A673 (cell line): ENCODE measurements at places on chromosomes 7 and 10. TPM values are rescaled to one million over a fixed set of nuclear protein-coding genes. Genes with fewer than 3 reads are reported as not detected.

The PAPSS2 gene
- total RNA-seq, result 10.2 and 14.0 TPM in 2 replicates

The ZNF92 gene
- total RNA-seq, result 24.3 and 24.6 TPM in 2 replicates

DNA sequence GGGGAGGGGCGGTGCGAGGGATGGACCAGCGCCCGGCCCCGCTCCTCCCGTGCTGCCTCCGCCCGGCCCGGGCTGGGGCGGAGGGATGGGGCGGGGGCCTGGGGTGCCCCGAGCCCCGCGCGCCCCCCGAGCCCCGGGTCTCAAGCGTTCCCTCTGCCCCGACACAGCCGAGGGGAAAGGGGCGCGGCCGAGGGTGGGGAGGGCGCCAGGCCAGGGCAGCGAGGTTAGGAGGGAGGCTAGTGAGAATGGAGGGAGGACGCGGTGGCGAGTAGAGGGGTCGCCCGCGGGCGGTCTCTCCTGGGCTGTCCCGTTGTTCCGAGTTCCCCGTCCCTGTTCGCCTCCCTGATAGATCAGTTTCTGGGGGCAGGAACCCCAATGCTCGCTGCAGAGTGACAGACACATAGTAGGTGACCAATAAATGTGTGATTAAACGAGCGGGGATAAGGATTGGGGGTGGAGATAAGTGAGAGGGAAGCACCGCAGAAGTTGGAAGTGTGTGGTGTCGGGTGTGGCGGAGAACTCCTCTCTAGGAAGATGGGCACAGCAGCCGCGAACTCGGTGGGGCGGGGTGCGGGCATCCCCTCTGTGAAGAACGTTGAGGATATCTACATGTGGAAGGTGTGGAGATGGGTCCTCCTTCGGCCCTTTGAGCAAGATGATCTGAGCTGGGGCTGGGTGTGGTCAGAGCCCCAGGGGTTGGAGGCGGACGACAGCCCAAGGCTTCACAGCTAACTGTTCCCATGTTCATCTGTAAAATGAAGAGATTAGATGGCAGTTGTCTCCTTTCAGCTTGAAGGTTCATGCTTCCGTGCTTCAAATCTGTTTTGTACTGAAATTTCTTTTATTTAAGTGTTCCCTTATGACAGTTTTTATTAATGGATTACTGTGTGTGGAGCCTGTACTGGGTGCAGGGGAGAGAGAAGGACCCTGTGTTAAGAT, 580 bp downstream of the ZNF775 start:
- H3K4me1 ChIP-seq, result peaks cover 27% of the 10 kb centered on the region
- H3K27ac ChIP-seq, result peak overlapping the region; percentile 90
- DNase-seq, result no peak
- H3K36me3 ChIP-seq, result peaks cover 6% of the 10 kb centered on the region
- H3K27me3 ChIP-seq, result no peaks in the 10 kb centered on the region

DNA sequence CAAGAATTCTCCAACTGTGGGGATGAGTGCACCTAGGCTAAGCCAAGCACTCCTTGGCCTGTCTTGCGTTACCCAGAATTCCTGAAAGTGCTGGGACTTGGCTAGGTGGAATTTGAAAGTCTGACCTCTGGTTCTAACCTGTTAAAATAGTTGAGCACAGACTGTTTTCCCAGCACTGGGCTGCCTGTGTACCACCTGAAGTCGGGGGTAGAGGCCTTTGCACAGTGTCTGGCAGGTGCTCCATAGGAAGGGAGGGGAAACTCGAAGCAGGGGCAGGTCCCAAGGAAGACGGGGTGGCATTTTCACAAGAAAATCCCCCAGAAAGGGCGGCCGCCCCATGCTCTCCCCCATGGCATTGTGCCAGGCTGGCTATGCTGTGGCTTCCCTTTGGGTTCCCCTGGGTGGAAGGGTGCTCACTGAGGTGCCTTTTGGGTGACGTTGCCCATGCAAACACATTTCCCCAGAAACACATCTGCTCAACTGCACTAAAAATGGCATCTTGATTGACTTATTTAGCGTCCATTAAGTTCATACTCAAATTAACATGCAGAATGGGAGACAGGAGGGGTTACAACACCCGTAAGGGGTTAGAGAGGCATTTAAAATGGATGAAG, 62.9 kb downstream of the SYPL1 start:
- H3K27ac ChIP-seq, result no peak overlapping the region
- no peaks in the 10 kb centered on the region for H3K36me3 ChIP-seq
- no peak for DNase-seq

- DNase-seq, result no peak
- H3K4me3 ChIP-seq, result no peak overlapping the region
- no peaks in the 10 kb centered on the region for H3K4me1 ChIP-seq
- no peak overlapping the region for H3K27ac ChIP-seq
Observed at GRCh38 chr7:130700760-130701159, 14.4 kb upstream of the TSGA13 start.

DNA sequence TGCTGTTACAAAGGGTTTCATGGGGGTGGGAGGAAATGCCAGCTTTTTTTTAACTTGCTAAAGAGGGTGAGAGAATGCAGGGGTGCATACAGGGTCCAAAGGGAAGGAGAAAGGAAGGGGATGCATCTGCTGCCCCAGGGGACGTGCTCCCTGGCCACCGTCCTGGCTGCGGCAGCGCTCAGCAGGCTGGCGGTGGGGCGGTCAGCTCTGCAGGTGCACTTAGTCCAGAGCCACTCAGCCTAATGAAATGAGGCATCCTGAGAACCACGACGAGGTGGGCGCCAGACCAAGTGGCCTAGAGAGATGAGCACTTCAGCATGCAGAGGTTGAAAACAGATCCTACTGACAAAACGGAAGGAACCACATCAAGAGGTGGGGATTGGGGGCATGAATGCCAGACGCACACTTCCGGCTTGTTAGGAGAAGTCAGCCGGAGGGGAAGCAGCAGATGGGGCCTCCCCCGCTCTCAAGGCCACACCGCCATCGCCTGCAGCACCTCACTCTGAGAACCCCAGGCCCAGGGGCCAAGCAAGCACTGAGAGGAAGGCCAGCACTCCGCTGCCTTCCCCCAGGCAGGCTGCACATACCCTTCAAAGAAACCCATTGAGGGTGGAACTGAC, 94.5 kb downstream of the MAD1L1 start:
- no peak overlapping the region for H3K27ac ChIP-seq
- peaks cover 14% of the 10 kb centered on the region for H3K4me1 ChIP-seq
- H3K27me3 ChIP-seq, result no peaks in the 10 kb centered on the region
- H3K36me3 ChIP-seq, result no peaks in the 10 kb centered on the region
- no peak for DNase-seq
- no peak overlapping the region for H3K4me3 ChIP-seq

- H3K4me3 ChIP-seq, result no peak overlapping the region
- H3K4me1 ChIP-seq, result no peaks in the 10 kb centered on the region
- DNase-seq, result no peak
- H3K27ac ChIP-seq, result no peak overlapping the region
Observed at GRCh38 chr7:130182990-130183389, 22.2 kb downstream of the TMEM209 start.

DNA sequence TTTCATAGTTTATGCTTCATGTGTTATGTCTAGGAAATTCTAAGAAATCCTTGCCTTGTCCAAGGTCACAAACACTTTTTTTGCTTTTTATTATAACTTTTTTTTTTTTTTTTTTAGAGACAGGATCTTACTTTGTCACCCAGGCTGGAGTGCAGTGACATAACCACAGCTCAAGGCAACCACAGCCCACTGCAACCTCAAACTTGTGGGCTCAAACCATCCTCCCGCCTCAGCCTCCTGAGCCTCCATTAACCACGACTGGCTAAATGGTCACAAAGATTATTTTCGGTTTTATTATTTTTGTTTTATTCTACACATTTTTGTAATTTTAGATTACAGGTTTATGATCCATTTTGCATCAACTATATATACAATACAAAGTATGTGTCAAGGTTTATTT, 7.1 kb upstream of the FAM204A start:
- no peaks in the 10 kb centered on the region for H3K36me3 ChIP-seq
- no peak overlapping the region for H3K27ac ChIP-seq
- H3K4me3 ChIP-seq, result no peak overlapping the region
- H3K27me3 ChIP-seq, result peaks cover 22% of the 10 kb centered on the region

- no peaks in the 10 kb centered on the region for H3K36me3 ChIP-seq
- H3K27me3 ChIP-seq, result no peaks in the 10 kb centered on the region
- no peak overlapping the region for H3K27ac ChIP-seq
- no peak overlapping the region for H3K4me3 ChIP-seq
Observed at GRCh38 chr7:2477447-2478398, 1.5 kb upstream of the GRIFIN start.

DNA sequence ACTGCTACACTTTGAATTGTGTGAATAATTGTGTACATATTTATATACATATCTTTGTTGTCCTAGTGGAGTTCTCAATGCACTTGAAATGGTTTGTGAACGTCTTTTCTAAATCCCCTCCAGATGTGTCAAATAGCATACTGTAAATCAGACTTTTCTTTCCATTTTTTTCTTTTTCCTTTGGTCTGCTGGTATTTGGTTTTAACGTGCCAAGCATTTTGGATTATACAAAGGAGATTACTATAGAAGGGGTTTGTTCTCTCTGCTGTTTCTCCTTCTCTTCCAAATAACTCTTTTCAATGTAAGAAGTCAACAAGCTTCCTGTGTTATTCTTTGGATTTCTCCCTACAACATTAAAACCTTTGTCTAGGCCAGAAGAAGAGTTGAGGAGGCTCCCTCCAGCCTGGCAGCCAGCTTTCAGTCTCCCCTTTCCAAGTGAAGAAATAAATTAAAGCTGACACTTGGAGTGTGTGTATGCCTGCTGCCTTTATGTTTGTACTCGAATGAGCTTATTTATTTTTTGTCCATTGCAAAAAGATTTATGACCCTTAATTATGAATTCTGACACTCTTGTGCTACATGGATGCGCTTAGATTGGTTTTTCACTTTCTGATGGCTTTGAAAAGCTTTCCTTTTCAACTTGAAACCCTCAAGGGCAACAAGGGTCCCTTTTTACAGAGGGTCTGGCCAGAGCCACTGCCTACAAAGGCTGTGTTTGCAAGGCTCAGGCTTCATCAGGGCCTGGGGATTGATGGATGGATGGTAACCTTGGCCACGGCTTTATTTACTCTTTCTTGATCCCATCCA, 107.8 kb downstream of the RAB18 start:
- no peak overlapping the region for H3K27ac ChIP-seq
- H3K27me3 ChIP-seq, result no peaks in the 10 kb centered on the region
- DNase-seq, result no peak
- H3K4me3 ChIP-seq, result no peak overlapping the region
- no peaks in the 10 kb centered on the region for H3K4me1 ChIP-seq

DNA sequence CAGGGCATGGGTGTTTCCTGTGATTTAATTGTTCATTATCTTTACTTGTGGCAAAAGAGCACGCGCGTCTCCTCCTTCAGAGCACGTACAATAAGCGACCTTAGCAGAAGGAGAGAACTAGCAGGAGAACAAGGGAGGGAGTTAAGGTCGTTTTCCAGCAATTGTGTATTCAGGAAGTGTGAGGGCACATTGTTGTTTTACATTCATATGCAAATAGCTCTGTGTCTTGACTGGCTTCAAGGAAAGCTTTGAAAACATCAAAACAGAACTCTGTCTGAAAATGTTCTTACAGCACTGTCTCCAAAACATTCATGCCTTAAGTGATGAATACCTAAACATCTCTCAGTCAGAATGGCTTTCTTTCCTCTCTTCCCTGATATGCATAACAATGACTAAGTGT, 499.1 kb downstream of the ACTR3B start:
- no peaks in the 10 kb centered on the region for H3K36me3 ChIP-seq
- no peaks in the 10 kb centered on the region for H3K27me3 ChIP-seq
- no peaks in the 10 kb centered on the region for H3K4me1 ChIP-seq
- no peak overlapping the region for H3K27ac ChIP-seq
- no peak for DNase-seq

DNA sequence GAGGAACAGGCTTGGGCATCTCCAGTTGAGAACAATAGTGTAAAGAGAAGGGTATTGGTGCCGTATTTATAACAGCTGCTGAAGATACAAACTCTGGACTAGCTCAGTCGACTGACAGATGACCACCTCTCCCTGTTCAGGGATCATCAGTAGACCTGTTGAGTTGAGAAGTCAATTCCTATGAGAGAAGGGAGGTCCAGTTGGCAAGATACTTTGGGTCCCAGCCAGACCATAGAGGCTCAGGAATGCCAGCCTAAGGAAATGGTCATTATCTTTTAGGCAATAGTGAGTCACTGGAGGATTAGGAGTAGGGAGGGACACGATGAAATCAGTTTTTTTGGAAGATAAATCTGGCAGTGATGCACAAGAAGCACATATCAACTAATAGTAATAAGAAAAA, 202.9 kb downstream of the TRIL start:
- H3K4me3 ChIP-seq, result no peak overlapping the region
- no peaks in the 10 kb centered on the region for H3K27me3 ChIP-seq
- no peak overlapping the region for H3K27ac ChIP-seq
- H3K36me3 ChIP-seq, result no peaks in the 10 kb centered on the region
- peak; percentile 32 for DNase-seq

- no peak for DNase-seq
- H3K27me3 ChIP-seq, result no peaks in the 10 kb centered on the region
- H3K27ac ChIP-seq, result no peak overlapping the region
Observed at GRCh38 chr7:150337179-150337578, 4.2 kb downstream of the RARRES2 start.

- no peaks in the 10 kb centered on the region for H3K27me3 ChIP-seq
- no peaks in the 10 kb centered on the region for H3K4me1 ChIP-seq
- H3K36me3 ChIP-seq, result no peaks in the 10 kb centered on the region
- no peak for DNase-seq
- H3K4me3 ChIP-seq, result no peak overlapping the region
Observed at GRCh38 chr7:84949501-84949900, 237.4 kb downstream of the SEMA3D start.

- DNase-seq, result peak; percentile 16
- H3K4me1 ChIP-seq, result peaks cover 25% of the 10 kb centered on the region
- H3K4me3 ChIP-seq, result no peak overlapping the region
- peak overlapping the region; percentile 17 for H3K27ac ChIP-seq
- H3K36me3 ChIP-seq, result no peaks in the 10 kb centered on the region
- no peaks in the 10 kb centered on the region for H3K27me3 ChIP-seq
Observed at GRCh38 chr10:62166331-62167131, 102.1 kb downstream of the RTKN2 start.

- H3K27me3 ChIP-seq, result no peaks in the 10 kb centered on the region
- no peak overlapping the region for H3K4me3 ChIP-seq
- no peaks in the 10 kb centered on the region for H3K36me3 ChIP-seq
- peaks cover 13% of the 10 kb centered on the region for H3K4me1 ChIP-seq
Observed at GRCh38 chr7:80635533-80635932, 2.9 kb upstream of the CD36 start.

- no peaks in the 10 kb centered on the region for H3K36me3 ChIP-seq
- no peak overlapping the region for H3K27ac ChIP-seq
- H3K4me3 ChIP-seq, result no peak overlapping the region
- H3K27me3 ChIP-seq, result no peaks in the 10 kb centered on the region
- DNase-seq, result no peak
- peaks cover 5% of the 10 kb centered on the region for H3K4me1 ChIP-seq
Observed at GRCh38 chr7:24972166-24972477, 7.9 kb downstream of the OSBPL3 start.

GRCh38 chr10:101629837-101630632, 41.9 kb downstream of the DPCD start:
- no peaks in the 10 kb centered on the region for H3K27me3 ChIP-seq
- H3K4me1 ChIP-seq, result no peaks in the 10 kb centered on the region
- no peaks in the 10 kb centered on the region for H3K36me3 ChIP-seq
- no peak for DNase-seq
- H3K4me3 ChIP-seq, result no peak overlapping the region

DNA sequence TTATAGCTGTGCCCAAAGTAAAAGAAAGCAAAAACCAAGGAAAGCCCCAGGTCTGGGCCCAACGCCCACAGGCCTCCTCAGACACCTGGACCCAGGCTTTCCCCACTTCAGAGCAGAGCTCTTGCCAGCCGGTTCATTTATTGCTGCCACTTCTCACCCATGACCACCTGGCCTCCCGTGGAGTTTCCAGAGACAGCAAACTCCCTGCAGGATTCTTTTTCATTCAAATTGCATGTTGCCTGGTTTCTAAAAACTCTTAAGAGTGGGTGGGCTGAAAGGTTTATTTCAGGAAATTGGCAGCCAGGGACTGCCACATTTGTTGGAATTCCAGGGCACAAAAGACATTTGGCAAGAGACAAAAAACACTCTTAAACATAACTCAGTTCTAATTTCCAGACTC, 4.7 kb downstream of the VOPP1 start:
- H3K27me3 ChIP-seq, result no peaks in the 10 kb centered on the region
- H3K4me3 ChIP-seq, result no peak overlapping the region
- H3K4me1 ChIP-seq, result peaks cover 19% of the 10 kb centered on the region
- H3K36me3 ChIP-seq, result no peaks in the 10 kb centered on the region
